ENCODE measurements at places on chromosomes 6 and 20. TPM values are rescaled to one million over a fixed set of nuclear protein-coding genes. Genes with fewer than 3 reads are reported as not detected.

The GSS gene
- total RNA-seq, result 151 TPM

The CTCFL gene
- total RNA-seq, result not detected

The OTOR gene
- total RNA-seq, result not detected

The TMEM200A gene
- total RNA-seq, result 21.9 TPM

The BHLHE23 gene
- total RNA-seq, result not detected

The TRIM40 gene
- total RNA-seq, result not detected

The ZNF133 gene
- total RNA-seq, result 18.1 TPM

The OR2H2 gene
- not detected for total RNA-seq

Data from A172 (cell line).